ENCODE measurements at places on chromosomes 7 and 10. TPM values are rescaled to one million over a fixed set of nuclear protein-coding genes. Genes with fewer than 3 reads are reported as not detected.

The ZNF804B gene
- polyA plus RNA-seq = not detected

The NODAL gene
- polyA plus RNA-seq = not detected

The ADRA2A gene
- polyA plus RNA-seq = 0.25 TPM

The TCERG1L gene
- polyA plus RNA-seq = not detected

The AP1S1 gene
- polyA plus RNA-seq = 270 TPM

DNA sequence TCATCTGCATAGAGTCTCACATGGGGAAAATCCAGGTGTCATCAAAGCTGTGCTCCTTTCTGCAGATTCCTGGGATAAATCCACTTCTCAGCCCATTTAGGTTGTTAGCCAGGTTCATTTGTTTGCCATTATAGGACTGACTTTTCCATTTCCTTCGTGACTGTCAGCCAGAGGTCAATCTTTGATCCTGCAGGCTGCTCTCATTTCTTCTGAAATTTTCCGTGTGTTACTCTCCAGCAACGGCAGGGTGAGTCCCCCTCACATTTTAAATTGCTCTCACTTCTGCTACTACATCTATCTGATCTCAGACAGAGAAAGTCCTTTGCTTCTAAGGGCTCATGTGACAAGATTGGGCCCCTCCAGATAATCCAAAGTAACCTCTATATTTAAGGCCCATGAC, 150.7 kb upstream of the BET1 start:
- DNase-seq = no peak

- no peak for DNase-seq
Measured at GRCh38 chr10:61780732-61781131, 118.0 kb downstream of the CABCOCO1 start.

- no peak for DNase-seq
Measured at GRCh38 chr10:104731192-104731591, 90.1 kb downstream of the SORCS3 start.

DNA sequence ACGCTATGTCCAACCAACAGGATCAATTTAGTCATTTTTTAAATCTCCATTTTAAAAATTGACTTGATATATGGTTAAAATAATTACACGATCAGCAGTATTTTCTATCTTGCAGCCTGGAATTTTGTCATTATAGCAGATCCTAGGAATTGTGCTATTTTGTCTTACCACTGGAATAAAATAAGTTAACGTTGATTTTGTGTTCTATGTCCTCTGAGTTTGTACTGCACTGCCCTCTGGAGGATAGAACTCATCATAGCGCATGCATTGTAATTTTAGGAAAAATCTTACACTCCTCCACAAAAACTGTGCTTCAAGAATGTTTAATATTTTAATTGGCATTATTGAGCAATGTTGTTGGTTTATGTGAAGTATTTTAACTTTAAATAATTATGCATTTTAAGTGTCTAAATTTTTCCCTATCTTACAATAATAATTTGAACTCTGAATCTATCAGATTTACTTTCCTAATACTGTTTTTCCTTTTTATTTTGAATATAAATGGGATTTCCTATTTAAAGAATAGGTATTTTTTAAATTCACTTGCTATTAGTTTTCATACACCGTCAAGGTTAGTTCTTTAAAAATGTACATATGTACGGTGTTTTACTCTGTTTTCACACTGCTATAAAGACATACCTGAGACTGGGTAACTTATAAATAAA, 220.1 kb downstream of the PPP1R3A start:
- no peak for DNase-seq

GRCh38 chr7:41820111-41820671, 117.3 kb upstream of the INHBA start:
- DNase-seq = no peak

DNA sequence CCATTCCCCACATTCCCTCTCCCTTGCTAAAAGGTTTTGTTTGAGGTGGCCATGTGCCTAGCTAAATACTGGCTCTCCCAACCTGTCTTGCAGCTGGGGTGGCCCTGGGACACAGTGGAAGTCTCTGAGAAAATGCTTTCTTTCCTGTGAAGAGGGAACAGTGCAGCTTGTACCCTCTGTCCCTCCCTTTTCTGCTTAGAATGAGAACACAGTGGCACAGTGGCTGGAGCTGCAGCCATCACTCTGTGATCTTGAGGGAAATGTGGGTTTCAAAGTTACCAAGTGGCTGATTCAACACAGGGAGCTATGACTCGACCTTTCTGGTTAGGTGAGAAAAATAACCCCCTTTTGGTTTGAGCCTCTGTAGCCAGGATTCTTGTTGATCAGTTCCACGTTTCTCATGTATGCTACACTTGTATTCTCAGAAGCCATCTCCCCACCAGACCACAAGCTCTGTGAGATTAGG, 62.7 kb upstream of the CARD11 start:
- no peak for DNase-seq

DNA sequence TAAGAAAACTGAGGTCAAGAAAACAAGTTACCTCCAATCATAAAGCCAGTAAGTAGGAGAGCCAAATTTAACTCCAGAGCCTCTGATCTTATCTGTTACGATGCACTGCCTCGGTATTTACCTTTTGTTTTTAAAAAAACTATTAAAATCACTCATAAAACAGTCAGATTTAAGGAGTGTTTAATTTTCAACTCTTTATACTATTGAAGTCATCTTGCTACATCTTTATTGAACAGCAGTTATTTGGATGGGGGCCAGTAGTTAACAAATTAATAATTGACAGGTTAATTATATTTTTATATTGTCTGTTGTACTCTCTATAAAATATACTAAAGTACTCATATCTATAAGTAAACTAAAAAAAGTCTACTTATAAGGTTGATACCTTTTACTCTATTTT, 24.6 kb downstream of the ADIRF start:
- DNase-seq = no peak

DNA sequence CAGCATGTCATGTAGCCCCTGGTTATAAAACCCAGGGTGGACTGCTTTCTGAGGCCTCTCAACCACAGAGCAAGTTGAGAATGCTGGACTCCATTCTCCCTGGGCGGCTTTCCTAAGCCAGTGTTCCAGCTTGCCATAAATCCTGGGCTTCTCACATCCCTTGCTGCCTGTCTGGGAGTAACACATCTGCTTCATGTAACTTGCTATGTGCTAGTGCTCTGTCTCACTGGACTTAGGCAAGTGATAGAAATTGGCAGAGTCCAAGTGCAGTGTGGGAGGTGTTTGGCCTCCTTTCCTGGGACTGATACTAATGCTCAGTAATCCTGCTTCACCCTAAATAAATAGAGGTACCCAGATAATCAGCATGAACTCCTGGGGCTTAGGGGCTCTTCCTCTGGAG, 277.1 kb upstream of the POM121L12 start:
- no peak for DNase-seq
